CD8-positive, alpha-beta T cell (primary cell): ENCODE measurements at places on chromosomes 6 and 20.

DNA sequence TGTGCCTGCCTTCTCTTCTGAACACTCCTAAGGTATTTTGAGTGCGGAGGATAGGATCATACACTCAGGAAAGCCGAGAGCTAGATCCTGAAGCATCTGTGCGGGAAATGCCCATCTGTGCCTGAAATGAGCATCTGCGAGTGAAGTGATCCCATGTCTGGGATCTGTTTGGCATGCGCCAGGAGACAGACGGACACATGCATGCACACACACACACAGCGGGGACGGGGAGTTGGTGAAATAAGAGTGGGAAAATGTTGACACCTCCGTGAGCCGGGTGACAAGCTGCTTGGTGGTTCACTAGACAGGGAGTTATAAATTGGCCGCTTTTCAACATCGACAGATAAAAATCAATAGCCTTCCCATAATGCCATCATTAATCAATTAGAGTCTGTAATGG, 13.8 kb downstream of the SYNJ2 start:
- no peak for DNase-seq

DNA sequence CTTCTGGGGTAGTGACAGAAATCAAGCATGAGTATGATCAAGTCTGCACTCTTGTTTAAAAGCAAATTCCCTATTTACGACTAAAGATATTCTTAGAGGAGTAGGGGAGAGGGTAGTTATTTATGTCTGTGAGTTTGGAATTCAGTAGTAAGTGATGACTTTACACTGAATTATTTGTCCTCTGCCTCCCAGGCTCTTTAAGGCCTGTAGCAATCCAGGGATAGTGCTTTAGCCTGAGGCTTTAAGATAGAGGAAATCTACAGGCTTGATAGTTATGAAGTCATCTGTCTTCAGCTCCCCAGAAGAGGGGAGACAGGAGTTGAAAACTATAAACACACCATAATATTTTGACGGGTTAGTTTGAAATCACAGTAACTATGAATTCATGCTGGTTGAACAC, 664.5 kb downstream of the EPM2A start:
- DNase-seq = no peak

DNA sequence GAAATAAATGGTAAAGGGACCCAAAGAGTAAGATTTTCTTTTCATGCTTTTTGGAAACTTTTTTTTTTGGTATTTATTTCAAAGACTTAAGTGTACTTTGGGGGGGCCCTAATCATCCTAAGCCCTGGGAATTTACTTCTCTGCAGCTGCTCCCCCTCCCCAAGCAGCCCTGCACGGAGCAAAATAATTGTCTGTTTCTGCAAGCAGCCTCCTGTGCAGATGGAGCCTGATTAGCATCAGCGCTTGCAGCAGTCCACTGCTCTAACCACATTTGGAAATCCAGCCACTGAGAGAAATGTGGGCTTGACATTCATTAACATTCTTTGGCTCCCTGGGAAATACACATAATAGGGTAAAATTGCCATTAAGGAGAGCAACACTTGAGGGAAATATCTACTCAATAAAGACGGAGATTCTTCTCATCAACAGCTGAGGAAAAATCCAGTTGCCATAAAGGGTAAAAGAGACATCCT, 309.2 kb upstream of the MAP3K7 start:
- no peak for DNase-seq

- DNase-seq = no peak
Measured at GRCh38 chr6:38113825-38114576, 294.5 kb downstream of the ZFAND3 start.

- peak; percentile 59 for DNase-seq
Measured at GRCh38 chr6:107458672-107459282, 587 bp downstream of the PDSS2 start.

- no peak for DNase-seq
Measured at GRCh38 chr6:21143645-21144044, 449.9 kb upstream of the SOX4 start.

- peak; percentile 52 for DNase-seq
Measured at GRCh38 chr6:111872401-111873177, 663 bp downstream of the FYN start.

- peak; percentile 32 for DNase-seq
Measured at GRCh38 chr6:159981403-159982245, 12.7 kb downstream of the IGF2R start.

- no peak for DNase-seq
Measured at GRCh38 chr6:163381118-163381756, 33.3 kb upstream of the QKI start.

DNA sequence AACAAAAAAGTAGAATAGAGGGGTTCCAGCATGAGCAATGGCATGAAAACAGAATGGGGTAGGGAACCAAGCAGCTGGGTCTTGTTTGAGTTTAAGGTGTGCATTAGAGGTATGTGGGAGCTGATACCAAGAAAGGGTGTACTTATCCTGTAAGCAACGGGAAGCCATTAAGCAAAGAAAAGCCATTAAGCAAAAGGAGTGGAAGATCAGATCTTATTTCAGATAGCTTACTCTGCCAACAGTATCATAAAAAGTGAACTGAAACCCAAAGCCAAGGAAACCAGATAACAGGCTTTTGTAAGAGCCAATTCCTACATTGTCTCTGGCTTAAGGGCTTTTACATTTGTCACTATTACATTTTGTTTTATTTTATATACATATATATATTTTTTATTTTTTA, 21.3 kb upstream of the BEND6 start:
- no peak for DNase-seq

GRCh38 chr20:7459083-7459482, 481.2 kb downstream of the HAO1 start:
- DNase-seq = no peak

DNA sequence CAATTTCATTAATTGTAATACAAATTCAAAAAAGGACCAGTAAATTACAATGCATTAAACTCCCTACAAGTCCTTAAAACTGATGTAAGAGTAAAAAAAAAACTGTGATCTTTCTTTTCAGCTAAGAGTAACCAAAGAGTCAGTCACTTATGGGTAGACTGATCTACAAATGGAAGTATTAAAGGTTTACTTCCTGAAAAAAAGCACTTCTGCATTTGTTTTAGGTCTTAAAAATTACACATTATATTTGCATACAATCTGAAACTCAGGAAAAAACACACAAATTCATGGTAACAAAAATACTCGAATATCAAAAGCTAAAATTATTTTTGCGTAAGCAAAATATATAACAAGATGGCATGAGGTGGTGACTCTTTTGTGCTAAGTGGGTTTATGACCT, 23.5 kb downstream of the USP49 start:
- DNase-seq = no peak

DNA sequence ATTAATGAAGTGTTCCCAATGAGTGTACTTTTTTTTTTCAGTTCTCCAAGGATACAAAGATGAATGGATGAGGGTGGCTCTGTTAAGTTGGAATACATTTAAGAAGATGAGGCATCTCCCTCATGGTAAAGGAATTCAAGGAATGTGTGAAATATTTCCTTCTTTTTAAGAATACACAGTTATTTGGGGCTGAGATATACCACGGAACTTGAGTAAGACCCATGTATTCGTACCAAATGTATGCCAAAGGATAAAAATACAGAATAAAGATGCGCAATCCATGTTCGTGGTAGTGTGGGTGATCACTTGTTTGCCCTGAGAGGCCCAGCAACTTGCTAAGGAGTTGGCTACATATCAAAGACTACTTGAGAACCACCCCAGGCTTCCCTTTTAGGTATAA, 164.2 kb upstream of the TCF21 start:
- no peak for DNase-seq

DNA sequence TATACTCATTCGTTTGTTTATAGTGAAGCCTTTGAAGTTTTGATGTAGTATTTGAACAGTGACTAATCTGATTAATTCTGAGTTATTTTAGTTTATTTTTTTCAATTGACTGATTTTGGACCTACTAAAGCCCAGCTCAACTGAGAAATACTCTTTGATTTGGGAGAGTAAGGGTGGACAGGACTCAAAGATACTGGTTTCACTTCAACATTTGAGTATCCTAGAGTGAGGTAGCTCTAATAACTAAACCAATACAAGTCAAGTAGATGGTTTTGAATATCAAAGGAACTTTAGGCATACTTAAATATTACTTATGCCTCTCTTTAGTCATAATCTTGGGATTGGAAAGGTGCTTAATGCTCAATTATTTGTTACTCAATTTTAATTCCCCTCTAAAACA, 65.6 kb downstream of the ZNF292 start:
- DNase-seq = no peak

DNA sequence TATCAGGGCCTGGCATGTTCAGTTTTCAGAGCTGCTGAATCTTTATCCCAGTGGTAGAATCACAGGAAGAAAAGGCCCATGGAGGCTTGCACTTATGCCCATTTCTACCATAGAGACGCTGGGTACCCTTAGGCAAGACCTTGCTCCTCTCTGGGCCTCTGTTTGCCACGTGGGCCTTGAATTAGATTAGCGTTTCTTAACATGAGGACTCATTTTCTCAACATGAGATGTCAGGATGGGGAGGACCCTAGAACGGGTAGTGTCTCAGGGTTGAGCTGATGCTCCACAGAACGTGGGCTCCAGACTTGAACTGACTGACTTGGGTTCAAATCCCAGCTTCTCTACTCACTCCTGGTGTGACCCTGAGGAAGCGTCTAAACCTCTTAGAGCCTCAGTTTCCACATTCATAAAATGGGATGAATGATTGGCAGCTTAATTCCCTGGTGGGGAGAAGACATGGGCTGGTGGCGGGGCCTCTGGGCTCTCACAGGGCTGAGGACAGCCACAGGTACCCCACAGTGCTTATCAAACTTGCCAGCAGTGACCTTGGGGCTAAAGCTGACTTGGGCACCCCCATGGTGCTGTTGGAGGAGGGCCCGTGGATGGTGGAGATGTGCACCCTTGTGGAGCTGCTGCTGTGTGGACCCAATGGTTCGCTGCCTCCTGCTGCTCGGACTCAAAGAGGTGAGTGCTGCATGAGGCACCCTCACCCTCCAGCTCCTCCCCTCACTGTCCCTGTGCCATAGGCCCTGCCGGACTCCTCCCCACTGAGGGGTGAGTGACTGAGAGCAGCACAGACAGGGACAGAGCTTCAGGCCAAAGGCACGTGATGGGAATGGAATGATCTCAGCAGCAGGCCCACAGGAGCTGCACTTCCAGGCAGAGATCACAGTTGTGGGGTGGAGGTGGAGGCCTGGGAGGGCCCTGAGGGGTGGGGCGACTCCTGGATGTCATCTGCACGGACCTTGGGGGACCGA, 28.2 kb downstream of the SUN5 start:
- no peak for DNase-seq

DNA sequence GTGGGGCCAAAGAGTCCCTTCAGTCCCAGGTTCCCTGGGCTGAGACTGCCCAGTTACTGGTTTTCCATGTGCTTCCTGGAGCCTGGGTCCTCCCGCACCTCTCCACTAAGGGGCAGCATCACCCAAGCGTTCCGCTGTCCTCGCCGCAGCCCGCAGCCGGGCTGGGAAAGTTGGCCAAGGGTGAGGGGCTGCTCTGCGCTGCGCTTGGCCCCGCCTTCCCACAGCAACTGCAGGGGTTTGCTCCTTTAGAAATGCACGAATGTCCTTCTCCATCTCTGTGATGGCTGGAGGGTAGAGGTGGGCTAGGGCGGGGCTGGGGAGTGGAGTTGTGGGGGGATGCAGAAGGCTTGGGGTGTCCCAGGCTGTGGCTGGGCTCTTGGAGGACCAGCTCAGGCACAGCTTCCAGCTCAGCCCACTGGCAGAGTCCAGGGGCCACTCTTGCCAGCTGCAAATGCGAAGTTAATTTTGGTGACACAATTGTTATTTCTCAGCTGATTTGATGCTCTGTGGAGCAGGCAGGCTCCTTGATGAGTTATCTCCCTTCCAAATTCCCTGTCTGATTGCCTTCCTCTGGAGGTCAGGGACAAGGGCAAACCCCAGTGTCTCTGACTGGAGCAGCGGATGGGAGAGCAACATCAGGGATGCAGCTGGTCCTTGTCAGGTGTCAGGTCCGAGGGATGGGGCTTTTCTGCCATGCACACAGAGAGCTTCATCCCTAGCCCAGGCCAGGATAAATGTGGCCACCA, 63.2 kb downstream of the NOL4L start:
- peak; percentile 78 for DNase-seq

- no peak for DNase-seq
Measured at GRCh38 chr20:23065266-23066201, 16.1 kb upstream of the THBD start.

DNA sequence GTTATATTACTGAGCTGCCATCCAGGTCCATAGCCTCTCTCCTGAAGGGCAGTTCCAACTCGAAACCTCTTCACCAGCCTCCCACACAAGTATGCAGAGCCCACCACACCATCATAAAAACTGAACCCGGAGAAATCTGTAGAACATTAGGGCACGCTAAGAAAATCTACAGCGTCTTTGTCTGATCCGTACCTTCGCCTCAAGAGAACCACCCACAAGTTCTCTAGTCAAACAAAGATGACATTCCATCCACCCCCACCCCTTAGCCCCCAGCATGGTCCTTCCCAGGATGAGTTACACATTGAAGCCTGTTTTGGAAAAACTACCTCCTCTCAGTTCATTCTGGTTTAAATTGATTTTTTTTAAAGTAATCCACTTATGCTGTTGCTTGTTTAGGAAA, 219.7 kb downstream of the ZMYND8 start:
- no peak for DNase-seq

DNA sequence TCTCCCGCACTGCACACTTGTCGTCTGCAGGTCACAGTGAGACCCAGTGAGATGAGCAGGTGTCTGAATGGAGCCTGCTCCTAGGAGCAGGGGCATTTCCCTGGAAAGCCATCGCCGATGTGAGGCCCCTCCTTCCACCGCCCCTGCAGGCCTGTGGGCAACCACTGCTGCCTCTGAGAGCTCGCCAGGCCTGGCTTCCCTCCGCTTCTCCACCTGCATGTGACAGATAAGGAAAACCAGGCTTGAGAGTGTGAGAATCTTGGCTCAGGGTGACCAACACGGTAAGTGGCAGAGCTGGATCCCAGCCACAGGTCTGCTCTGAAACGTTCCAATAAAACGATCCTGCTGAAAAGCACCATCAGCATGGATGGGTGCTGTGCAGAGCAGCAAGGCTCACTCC, 332.8 kb downstream of the CDH4 start:
- DNase-seq = no peak

- DNase-seq = no peak
Measured at GRCh38 chr20:60956194-60956593, 295.9 kb upstream of the CDH4 start.

DNA sequence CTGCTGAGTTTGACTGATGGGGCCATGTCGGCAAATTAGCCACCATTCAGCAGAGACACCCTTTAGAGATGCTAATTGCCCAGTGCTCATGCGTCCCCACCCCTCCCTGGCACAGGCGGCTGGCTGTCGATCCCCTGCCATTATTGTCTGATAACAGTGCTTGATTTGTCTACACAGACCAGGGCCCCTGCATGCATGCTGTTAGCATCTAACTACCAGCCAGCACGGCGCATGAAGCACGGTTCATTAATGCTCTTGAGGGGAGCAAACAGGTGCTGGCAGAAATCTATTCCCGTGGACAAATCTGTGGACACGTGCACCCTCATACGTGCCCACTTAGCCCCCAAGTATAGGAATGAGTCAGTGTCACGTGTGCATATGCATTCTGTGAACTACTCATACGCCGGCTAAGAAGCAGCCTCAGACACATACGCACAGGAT, 32.2 kb downstream of the KCNB1 start:
- no peak for DNase-seq
